Left ventricle myocardium superior (tissue), 1 donor: ENCODE measurements at places on chromosomes 3 and 15. TPM values are rescaled to one million over a fixed set of nuclear protein-coding genes. Genes with fewer than 3 reads are reported as not detected.

The GOLGA6L24 gene
- total RNA-seq: not detected

The TCF12 gene
- total RNA-seq: 48.4 TPM

The CCDC13 gene
- total RNA-seq: 0.17 TPM

The RARB gene
- 22.8 TPM for total RNA-seq

The TUSC7 gene
- not detected for total RNA-seq

The ITIH3 gene
- total RNA-seq: not detected

The ISLR2 gene
- 2.2 TPM for total RNA-seq
